ENCODE measurements at places on chromosomes 1 and 21.

GRCh38 chr1:206924592-206925105 is 2.9 kb upstream of the FCMR start:
- DNase-seq = no peak

- no peak for DNase-seq
These were observed 31.1 kb upstream of the IGSF5 start for GRCh38 chr21:39713905-39714304.

- no peak for DNase-seq
These were observed 33.0 kb upstream of the PDPN start for GRCh38 chr1:13550663-13551062.

DNA sequence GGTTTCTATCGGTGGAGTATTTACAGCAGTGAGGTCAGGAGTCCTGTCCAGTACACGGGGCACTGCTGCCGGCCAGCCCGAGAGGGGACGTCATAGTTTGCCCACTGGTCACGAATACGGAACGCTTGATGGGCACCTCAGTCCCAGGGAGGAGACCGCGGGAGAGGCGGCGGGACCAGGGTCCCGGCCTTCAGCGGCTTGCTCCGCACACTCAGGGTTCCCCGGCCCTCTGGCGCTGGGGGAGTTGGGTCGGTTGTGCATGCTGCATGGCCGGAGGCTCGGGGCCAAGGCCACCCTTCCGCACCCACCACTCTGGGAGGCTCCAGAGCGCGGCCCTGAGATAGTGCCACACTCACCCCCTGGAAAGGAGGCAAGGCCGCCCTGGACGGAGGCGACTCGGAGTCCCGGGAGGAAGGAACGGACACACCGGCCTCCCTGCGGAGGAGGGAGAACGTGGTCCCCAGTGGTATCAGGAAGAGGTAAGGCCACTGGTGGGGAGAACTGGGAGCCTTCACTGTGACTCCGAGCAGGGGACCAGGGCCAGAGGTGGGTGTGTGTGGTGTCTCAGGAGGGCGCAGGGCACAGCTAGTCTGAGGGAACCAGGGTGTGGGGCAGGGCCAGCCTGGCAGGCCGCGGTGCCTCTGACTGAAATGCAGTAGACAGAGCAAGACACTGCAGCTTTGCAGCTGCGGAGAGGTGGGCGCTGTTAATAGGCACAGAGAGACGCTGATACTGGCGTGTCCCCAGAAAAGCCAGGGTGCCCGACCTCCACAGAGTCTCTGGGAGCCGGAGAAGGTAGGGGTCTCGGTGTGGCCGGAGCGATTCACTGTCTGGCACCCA is 28.6 kb upstream of the PRSS38 start:
- no peak for DNase-seq

GRCh38 chr1:89276690-89277089 is 4.0 kb upstream of the GBP5 start:
- no peak for DNase-seq

GRCh38 chr1:57616921-57617320 is 193.1 kb upstream of the DAB1 start:
- no peak for DNase-seq

Data from stimulated activated CD8-positive, alpha-beta memory T cell treated with anti-CD3 and anti-CD28 coated beads, Interleukin-15, amount 100 ng/mL, for 4 hours (primary cell).